ENCODE measurements at places on chromosomes 12 and 14.

DNA sequence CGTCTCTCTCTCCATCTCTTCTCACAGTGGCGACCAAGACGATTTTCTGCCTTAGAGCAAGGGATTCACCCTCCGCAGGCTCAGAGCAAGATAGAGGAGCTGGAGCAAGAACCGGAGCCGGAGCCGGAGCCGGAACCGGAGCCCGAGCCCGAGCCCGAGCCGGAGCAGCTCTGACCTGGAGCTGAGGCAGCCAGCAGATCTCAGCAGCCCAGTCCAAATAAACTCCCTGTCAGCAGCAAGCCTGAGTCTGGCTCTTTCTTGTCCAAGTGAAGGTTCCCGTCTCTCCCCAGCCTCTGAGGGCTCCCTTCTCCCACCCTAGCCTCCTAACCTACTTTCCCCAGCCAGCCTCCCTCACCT is 5.9 kb downstream of the LAG3 start:
- DNase-seq = no peak

- no peak for DNase-seq
Measured at GRCh38 chr14:38723277-38723676, 379.8 kb downstream of the SEC23A start.

- DNase-seq = no peak
Measured at GRCh38 chr12:76967181-76967885, 88.5 kb upstream of the CSRP2 start.

- no peak for DNase-seq
Measured at GRCh38 chr12:30582943-30583342, 112.7 kb downstream of the IPO8 start.

- DNase-seq = no peak
Measured at GRCh38 chr12:22396253-22396652, 61.7 kb upstream of the ST8SIA1 start.

DNA sequence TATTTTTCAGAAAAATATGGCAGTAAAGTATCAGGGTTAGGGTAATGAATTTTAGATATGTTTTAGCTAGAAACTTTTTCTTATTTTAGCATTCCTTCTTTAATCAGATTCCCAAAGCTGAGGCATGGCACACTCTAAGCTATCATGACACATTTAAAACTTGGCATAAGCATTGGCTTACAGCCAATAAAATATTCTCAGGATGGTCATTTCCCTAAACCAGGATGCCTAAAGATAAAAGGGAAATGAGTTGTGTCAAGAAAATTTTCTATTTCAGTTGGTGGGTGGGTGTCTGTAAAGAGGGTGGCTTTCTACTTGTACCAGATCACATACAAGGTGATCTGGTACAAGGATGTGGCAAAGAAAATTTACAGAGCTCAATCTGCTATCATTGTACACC is 47.8 kb downstream of the PEBP1 start:
- no peak for DNase-seq

DNA sequence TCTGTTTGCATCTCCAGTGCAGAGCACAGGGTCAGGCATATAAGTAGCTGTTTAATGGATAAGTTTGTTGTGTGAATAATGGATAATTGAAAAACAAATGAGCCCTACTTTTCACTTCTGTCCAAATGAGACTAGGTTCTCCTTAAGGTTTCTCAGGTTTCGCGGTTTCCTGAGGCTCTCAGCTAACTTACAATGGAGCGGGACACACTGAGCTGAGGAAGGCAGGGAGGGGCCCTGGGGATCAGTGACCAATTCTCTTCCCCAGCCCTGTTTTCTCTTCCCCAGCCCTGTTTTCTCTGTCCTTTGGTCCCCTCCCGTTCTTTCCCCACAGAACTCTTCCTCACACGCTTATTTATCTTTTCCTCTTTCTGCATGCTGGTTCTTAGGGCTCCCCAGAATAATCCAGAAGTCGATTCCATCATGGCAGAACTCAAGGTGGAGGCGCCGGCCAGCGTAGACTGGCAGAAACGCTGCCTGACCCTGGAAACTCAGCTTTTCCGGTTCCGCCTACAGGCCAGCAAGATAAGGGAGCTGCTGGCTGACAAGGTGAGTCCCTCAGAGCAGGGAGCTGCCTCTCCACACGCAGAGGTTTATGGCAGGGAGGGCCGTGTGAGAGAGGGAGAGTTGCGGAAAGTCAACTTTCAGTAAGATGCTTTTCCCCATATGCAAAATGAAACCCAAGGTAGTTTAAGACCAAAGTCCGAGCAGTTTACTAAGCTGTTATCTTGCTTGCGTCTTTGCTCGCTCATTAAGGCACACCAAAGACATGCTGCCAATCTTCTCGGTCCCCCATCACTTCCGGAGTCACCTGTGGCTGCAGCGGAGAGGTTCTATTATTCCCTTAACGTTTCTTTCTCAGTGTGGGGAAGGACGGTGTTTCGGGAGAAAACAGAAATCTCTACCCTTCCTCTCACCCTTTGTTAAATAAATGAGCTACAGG is 8.6 kb downstream of the PLEKHH1 start:
- DNase-seq = no peak

DNA sequence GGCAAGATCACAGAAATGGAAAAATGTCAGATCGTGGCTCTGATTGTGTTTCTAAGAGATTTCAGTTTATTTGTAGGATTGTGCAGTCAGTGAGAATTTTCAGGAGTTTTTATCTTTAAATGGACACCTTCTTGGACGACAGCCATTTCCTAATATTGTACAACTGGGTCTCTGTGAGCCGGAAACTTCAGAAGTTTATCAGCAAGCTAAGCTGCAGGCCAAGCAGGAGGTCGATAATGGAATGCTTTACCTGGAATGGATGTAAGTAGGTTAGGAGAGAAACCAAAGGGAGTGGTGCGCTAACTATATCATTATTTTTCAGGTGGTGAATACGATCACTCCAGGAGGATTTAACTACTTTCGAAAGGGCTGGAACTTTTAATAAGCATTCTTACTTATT is 26.4 kb downstream of the APAF1 start:
- DNase-seq = no peak

DNA sequence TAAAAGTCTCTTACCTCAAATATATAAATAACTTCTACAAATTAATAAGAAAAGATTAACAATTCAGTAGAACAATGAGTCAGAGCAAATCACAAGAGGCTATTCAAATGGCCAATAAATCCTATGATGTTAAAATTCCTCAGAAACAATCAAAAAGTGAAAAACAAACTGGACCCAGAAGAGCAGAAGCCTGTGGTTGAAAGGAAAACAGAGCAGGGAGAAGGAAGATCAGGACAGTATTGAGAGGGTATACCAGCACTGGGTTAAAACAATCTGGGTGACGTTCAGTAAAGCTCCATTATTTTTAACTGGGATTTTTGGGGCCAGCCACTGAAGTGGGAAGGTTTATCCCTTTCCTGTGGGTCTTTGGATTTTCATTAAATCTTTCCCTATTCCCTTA is 39.7 kb upstream of the PCED1B start:
- DNase-seq = no peak

DNA sequence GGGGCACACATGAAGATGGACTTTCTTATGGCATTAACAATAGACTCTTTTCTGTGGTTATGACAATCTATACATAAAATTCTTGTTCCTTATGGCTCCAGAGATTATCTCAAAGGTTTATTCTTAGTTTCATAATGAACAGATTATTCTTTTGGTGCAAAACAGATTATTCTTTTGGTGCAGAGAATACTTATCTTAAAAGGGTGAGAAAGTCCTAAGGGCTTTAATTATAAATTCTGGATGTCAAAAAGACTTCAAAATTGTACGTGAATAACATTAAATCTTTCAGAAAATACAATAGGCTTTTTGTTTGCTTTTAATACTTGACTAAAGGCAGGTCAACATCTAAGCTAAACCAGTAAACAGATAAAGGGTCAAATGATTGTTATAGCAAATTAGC is 69.3 kb downstream of the MNAT1 start:
- DNase-seq = no peak

GRCh38 chr14:103199124-103199523 is 75.9 kb downstream of the TNFAIP2 start:
- DNase-seq = no peak

DNA sequence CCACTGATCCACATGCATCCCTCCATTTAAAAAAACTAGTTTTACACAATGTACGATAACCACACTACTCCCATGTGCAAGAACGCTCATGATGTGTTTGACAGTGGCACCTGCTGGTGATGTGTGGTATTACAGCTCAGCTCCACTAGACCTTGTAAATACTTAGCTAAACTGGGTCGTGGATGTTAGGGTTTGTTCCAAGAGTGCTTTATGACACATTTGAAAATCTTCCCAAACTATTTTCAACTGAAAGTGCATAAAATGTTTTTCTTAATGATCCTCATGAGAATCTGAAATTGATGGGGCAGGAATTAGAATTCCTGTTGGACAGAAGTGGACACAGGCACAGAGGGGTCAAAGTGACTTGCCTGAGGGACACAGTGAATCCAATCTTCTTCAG is 99.2 kb downstream of the SCARB1 start:
- no peak for DNase-seq

- DNase-seq = peak; percentile 32
Measured at GRCh38 chr12:90253674-90254181, 545.1 kb upstream of the ATP2B1 start.

GRCh38 chr14:63192085-63192484 is 12.2 kb upstream of the RHOJ start:
- no peak for DNase-seq

DNA sequence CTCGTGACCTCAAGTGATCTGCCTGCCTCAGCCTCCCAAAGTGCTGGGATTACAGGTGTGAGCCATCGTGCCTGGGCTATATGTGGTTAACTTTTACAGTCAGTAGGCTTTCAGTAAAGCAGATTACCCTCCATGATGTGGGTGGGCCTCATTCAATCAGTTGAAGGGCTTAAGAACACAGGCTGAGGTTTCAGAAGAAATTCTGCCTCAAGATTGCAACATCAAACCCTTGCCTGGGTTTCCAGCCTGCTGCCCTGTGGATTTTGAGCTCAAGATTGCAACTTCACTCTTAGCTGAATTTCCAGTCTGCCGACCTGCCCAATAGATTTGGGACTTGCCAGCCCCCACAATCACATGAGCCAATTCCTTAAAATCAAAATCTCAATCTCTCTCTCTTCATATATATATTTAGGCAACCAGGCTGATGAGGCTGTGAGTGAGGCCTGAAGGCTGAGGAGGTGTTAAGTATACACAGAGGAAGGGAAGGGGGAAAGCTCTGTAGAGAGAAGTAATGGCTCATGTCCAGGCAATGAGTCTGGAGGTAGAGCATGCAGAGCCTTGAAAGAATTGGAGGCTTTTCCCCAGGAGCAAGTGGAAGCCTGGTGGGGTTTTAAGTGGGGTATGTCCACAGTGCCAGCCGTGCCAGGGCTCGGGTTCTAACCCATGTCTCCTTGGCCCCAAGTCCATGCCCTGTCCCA is 33.3 kb upstream of the ACTN1 start:
- no peak for DNase-seq

- DNase-seq = no peak
Measured at GRCh38 chr12:120710031-120710804, at the start of gene UNC119B. Gene UNC119B (plus strand): TSS chr12:120710458. CDS start chr12:120710475, 17 bp downstream.

DNA sequence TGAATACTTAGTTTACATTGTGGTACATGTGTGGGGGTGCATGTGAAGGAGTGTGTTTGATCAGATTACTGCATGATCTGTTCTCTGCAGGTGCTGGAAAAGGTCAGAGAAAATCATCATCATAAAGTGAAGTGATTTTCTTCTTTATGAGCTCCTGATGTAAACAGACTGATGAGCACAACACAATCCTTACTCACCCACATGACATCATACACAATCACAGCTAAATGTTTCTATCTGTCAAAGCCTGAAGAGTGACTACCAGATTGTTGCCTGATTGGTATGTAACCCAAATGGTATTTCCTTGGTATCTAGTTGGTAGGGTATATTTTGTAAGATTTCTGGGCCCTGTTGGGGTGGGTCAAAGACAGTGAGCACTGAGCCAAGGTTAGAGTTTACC is 270.8 kb downstream of the FOXG1 start:
- DNase-seq = no peak

GRCh38 chr12:122350141-122350848 is 72.2 kb downstream of the CLIP1 start:
- DNase-seq = peak; percentile 9

DNA sequence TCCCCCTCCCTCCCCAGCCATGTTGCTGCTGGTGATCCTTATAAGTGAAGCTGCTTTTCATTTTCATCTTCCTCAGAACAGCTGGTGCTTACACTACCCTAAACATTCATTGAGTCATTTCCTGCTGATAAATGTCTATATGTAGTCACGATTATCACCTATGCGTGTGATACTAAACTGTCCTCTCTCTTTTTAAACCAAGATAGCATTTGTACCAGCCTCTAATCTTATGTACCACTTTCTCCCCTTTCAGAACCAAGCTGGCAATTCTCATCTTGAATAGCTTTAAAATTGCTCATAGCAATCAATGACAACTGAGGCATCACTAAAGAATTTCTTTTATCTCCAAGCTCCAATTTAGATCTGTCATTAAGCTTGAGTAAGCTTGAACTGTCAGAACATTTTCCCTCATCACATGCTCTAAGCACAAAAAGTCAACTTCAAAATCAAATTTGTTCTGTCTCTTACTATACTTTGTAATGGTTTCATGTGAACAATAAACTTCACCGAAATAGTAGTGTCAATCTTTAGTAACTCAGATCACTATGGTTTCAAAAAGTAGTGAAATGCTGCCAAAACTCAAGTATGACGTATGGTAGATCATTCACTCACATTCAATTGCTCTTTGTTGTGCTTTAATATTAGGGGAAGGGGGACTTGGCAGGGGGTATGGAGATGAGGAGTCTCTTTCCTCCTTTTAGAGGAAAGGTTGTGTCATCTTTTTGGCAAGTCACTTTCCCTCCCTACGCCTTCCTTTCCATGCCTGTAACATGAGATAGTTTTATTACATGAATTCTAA is 178.1 kb upstream of the NOVA1 start:
- DNase-seq = no peak

- DNase-seq = no peak
Measured at GRCh38 chr14:75081660-75082229, 12.3 kb downstream of the ZC2HC1C start.

GRCh38 chr14:28116716-28117115 is 649.9 kb upstream of the FOXG1 start:
- DNase-seq = no peak

DNA sequence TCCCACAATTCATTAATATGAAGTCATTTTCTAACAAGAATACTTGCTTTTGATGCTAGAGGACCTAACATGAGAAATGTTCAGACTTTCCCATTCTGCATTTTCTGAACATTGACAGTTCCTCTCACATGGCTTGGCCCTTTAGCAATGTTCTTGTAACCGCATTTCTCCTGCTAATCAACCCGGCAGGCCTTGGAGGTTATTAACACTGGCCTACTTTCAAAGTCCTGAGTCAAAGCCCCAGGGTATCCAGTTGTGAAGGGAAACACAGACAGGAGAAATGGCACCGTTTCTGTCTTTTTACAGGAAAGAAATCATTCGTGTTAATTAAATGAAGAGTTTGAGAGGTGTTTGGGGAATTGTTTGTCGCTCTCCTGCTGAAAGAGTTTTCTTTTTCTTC is 446.5 kb upstream of the MIS18BP1 start:
- DNase-seq = no peak

DNA sequence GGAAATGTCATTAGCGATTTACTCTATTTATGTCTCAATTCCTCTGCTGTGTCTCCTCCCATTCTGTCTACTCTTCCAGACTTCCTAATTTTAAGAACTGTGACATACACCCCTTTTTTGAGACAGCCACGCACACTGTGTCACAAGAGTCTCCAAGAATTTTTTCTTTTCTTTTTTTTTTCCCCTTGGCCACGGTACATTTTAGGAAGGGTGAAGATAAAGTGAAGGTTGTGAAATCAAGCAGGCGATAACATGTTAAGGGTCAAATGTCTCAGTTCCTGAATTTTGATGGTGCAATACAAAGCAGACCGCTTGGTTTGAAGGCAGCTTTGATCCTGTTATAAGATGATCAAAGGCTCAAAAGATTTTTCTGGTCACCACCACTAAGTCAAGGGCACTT is 4.3 kb downstream of the OLR1 start:
- no peak for DNase-seq
